ENCODE measurements at places on chromosomes 1 and 21.

DNA sequence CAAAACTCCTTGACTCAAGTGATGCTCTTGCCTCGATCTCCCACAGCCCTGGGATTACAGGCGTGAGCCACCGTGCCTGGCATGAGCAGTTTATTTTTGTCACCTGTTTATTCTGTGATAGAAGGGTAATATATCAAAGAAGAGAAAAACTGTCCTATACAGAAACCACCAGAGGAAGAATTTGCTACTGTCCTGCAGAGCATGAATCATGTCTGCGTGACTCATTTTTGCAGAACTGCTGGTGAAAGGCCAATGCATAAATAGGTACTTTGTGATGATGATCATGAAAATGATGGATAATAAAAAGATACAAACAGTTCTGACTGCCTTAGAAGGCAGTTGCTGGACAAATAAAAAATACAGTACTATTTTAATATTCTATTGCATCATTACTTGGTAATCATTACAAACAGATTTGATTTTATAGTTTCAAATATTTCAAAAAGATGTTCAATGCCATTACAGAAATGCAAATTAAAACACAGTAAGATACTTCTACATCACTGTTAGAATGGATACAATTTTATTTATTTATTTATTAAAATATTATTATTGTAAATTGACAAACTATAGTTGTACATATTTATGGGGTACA lies 26.5 kb downstream of the RIPPLY3 start:
- peak; percentile 25 for DNase-seq

DNA sequence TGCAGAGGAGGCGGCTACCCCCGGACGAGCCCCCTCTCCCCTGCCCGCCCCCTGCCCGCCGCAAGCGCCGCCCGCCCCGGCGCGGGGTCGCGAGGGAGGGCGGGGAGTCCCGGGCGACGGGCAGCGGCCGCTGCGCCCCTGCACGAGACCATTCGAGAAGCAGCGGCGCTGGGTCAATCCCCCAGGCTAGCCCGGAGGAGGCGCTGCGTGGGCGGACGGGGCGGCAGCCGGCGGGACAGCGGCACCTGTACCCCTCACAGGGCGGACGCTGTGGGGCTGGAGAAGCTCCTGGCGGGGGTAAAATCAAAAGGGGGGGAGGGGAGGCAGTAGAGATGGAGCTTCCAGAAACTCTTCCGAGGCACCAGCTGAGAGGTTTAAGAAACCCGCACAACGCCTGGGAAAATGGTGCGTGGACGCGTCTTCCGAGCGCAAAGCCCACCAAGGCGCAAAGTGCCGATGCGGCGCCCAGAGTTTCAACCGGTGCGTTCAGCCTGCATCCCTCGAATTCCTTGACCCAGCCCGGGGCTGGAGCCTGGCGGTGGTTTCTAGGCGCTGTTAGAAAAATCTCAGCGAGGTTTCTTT lies at the start of gene PLPPR5:
Gene PLPPR5 (minus strand): TSS at position 1 of the 582 bp plus-strand sequence. CDS start 190 bp downstream, outside the sequence.
- DNase-seq = no peak

GRCh38 chr1:69292833-69293232 lies 274.9 kb upstream of the LRRC7 start:
- DNase-seq = no peak

GRCh38 chr1:201791779-201792173 lies 37.2 kb upstream of the IPO9 start:
- DNase-seq = peak; percentile 50

GRCh38 chr1:11563560-11564069 lies 84.7 kb downstream of the DISP3 start:
- no peak for DNase-seq

- DNase-seq = no peak
Measured at GRCh38 chr21:36926989-36927718, 39.3 kb downstream of the HLCS start.

- no peak for DNase-seq
Measured at GRCh38 chr1:161145832-161146231, 7.9 kb upstream of the UFC1 start.

DNA sequence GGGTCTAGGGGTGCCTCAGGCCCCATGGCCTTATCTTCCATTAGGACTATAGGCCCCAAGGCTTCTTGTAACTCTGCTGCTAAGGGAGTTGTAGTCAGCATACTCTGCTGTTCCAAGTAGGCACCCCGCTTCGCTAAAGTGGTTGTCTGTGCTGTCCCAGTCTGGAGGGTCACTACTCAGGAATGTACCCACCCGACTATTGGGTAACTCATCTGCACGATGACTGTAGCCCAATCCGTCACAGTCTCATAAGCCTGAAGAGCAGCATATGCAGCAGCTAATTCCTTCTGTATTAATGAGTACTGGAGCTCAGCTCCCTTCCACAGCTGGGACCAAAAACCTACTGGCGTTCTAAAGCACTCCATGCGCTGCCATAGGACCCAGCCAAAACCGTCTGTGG lies 111.0 kb downstream of the GDAP2 start:
- DNase-seq = no peak

DNA sequence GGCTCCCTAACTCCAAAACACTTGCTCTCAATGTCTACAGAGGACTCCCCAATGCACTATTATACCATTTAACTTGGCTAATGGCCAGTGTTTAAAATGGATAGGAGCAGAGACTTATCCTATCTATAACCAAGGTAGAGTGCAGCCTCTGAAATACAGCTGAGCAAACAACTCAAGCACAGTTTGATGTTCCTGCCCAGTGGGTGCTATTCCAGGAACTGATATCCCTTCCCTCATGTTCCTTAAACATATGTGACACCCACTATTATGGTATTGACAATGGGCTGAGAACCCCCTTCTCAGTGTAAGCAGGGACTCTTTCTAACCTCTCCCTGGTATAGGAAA lies 51.7 kb downstream of the SH3GLB1 start:
- DNase-seq = no peak

All from GM04503 (cell line).